ENCODE measurements at places on chromosomes 7 and 10.

GRCh38 chr7:108200326-108200725 is 70.2 kb upstream of the LAMB4 start:
- no peak for ATAC-seq

- no peak for ATAC-seq
These were observed 111.2 kb downstream of the GALNT11 start for GRCh38 chr7:152136686-152137085.

DNA sequence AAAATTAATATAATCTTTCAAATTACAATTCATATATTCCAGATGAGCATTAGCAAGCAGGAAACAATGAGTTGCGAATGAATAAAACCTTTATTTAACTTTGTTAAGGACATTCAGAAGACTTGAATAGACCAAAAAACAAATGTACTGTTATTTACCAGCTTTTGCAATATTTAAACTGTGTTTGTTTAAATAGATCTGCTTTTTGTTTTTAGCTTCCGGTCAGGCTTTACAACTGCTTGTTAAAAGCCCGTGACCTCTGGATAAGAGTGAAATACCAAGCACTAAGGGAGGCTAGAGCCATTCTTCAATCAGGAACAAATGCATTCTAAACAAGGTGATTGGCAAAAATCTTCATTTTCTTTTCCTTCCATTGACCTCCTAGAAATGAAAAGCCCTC is 184.9 kb upstream of the GNAI1 start:
- no peak for ATAC-seq

- ATAC-seq = no peak
These were observed 232.9 kb upstream of the GRB10 start for GRCh38 chr7:51015581-51015980.

- no peak for ATAC-seq
These were observed 16.0 kb downstream of the AFAP1L2 start for GRCh38 chr10:114388275-114388674.

GRCh38 chr10:116287906-116288501 is 15.0 kb upstream of the GFRA1 start:
- no peak for ATAC-seq

DNA sequence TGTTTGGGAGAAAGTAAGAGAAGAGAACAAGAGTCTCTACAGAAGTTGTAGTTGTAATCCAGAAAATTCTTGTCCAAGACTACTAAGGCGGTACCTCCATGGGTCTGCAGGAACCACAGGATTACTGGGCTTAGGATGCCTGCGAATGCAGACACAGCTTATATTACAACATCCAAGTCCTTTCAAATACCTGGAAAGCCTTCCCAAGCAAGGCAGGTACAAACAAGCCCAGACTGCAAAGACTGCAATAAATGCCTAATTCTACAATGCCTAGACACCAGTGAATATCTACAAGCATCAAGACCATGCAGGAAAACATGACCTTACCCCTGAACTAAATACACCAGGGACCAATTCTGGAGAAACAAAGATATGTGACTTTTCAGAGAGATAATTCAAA is 178.2 kb downstream of the ARL4A start:
- no peak for ATAC-seq

DNA sequence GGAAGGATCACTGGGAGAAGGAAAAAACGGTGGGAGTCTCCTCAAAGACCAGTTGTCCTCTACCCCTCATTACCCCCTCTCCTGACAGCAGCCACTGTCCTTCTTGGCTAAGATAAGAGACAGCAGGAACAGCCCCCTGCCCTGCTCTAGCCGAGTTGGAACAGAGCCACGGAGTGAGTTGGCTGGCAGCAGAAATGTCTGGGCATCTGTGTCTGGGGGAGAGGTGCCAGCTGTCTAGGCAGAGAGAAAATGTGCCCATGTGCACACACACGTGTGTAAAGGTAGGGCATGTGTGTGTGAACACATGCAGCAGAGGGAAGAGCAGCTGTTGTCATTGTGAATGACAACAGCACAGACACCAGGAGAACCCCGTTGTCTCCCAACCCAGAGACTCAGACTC is 9.4 kb upstream of the HILPDA start:
- ATAC-seq = no peak

GRCh38 chr10:31605861-31606525 is 287.0 kb downstream of the ZEB1 start:
- ATAC-seq = no peak

DNA sequence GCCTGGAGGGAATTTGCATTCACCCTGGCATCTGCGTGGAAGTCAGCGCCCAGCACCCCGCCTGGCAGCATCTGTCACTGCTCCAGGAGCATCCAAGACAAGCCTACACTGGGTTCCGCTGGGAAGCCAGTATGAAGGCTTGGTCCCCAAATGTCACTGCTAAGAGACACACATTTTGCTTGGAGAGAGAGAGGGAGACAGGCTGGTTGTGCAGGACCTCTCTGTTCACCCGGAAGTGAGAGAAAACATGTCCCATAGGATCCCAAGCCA is 119.5 kb downstream of the SEC23IP start:
- ATAC-seq = no peak

GRCh38 chr10:77763453-77764430 is 126.1 kb upstream of the KCNMA1 start:
- ATAC-seq = no peak

DNA sequence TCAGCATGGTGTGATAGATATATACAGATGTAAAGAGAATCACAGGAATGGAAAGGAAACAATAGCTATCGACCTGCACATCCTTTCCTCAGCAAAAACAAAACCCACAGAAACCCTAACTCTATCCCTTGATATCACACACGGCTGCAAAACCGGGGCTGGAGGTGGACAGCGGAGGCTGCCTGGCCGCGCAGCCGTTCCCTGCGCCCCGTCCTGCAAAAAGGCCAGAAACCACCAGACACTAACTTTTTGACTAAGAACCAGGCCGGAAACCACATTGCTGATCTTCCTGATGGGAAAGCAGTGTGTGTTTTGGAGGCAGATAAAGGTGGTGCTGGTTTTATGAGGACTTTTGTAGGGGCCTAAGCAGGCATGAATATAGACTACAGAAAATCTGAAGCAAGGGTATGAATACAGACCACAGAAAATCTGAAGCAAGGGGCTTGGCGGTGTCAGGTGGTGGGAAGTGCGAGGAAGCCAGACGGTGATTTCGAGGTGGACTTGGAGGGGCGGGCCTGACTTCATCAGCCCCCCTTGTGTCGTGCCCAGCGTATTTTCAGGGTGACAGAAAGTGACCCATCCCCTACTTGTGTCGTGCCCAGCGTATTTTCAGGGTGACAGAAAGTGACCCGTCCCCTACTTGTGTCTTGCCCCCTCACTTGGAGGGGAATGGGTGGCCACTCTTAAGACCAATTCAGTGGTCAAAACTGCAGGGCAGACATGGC is 123.3 kb downstream of the WDR37 start:
- no peak for ATAC-seq

DNA sequence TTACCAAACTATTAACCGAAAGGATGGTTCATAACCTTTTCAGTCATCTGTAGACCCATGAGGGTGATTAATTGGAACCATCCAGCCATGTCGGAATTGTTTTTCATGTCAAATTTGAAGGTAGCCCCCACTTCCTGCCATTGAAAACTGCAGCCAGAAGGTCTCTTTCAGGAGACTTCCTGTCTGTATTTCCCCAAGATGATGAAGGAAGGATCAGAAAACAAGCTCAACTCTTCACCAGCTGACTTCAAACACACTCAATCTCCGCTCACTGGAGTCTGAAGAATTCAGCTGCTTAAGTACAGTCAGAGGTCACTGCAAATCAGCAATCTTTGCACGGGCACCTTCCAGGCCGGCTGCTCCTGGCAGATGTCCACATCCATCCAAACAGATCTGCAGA is 291.7 kb upstream of the NPVF start:
- peak; percentile 35 for ATAC-seq

DNA sequence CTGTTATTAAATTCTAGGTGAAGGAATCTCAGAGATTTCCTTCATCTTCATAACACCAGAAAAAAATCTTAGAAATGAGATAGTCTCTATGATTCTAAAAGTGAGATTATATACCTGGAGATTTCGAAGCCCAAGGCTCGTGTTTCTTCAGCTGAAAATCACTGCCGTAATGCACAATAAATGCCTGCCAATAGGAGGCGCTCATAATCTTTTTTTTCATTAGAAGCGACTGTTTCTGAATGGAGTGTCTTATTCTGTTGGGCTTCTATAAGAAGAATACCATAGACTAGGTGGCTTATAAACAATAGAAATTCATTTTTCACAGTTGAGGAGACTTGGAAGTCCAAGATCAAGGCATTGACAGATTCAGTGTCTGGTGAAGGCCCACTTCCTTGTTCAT is 294.7 kb downstream of the PRKG1 start:
- ATAC-seq = no peak

GRCh38 chr10:111785921-111786320 is 397.6 kb downstream of the GPAM start:
- ATAC-seq = no peak

GRCh38 chr10:6114299-6114698 is 25.5 kb downstream of the RBM17 start:
- ATAC-seq = no peak

DNA sequence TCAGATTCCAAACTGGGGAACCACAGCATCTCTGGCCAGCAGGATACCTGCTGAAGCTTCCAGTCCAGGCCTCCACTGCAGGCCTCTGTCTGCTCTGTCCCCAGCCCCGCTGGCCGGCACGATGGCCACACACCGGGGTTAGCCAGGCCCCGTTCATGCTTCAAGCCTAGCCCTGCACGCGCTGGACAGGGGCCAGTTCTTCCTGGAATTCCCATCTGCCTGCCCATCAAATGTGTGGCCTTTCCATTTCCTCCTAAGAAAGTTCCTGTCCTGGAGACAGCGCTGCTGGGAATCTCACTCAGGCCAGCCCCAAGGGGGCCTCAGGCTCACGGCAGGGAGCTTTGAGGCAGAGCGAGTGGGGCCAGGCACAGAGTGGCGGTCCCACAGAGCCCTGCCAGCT is 18.0 kb downstream of the SH2B2 start:
- no peak for ATAC-seq

GRCh38 chr7:103714376-103714927 is 268.4 kb upstream of the SLC26A5 start:
- no peak for ATAC-seq

- ATAC-seq = no peak
These were observed 84.9 kb upstream of the INHBA start for GRCh38 chr7:41787651-41788350.

DNA sequence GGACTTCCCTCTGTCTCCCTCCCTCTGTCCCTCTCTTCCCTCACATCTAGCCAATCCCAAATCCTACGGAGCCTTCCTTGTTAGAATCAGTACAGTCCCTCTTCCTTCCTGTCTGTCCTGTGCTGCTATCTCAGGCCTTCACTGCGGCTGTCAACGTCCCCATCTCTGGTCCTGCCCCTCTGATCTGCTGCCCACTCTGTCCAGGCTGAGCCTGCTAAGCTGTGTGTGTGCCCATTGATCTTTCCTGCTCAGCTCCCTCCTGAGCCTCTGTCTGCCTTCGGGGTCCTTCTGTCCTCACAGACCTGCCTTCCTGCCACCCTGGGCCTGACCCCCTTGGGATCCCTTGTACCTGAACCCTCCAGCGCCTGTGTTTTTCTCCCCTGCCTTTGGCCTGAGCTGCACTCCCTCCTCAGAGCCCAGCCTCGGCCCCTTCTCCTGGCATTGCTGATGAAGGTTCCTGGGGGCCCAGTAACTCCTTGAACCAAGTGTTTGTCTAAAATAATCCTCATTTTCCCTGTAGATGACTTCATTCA is 182.1 kb upstream of the SHH start:
- ATAC-seq = no peak

DNA sequence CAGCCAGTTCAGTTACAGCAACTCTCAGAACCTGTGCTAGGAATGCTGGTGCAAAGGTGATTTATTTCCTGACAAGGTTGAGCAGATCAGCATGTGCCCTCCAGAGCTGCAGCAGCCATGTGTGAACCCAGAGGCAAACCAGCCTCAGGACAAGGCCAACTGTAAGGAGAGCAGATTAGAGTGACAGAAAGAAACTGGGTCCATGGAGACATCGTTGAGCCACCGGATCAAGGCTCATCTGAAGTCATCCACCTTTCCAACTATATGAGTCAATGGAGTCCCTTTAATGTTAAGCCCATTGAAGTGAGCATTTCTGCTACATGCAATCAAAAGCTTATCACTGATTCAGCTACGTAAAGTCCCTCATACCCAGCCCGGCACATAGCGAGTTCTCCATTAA is 26.4 kb downstream of the KCNMA1 start:
- ATAC-seq = no peak

- no peak for ATAC-seq
These were observed 175.3 kb upstream of the KLF14 start for GRCh38 chr7:130909161-130909836.

DNA sequence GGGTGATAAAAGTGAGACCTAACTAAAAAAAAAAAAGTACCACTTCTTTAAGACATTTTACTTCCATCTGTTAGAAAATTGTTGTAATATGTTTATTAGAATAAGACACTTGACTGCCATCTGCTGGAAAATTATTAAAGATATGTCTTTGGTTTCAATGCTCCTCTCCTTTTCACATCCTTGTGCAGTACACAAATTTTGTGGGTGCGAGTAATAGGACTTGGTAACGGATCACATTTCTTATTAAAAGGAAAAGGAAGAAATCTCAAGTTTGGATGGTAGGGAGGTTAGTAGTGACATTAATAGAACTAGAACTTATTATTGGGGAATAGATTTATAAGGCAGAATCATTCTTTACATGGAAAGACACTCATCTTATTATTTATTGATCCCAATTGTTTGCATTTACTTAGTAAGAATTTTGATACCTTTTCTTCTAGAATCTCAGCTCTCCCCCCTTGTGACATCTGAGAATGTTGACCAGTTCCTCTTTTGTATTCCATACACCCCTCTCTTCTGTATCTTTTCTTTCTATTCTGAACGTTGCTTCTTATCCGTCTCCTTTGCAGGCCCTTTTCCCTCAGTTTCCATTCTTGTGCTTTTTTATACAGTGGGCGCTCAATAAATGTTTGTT is 43.0 kb upstream of the RPA3 start:
- no peak for ATAC-seq

DNA sequence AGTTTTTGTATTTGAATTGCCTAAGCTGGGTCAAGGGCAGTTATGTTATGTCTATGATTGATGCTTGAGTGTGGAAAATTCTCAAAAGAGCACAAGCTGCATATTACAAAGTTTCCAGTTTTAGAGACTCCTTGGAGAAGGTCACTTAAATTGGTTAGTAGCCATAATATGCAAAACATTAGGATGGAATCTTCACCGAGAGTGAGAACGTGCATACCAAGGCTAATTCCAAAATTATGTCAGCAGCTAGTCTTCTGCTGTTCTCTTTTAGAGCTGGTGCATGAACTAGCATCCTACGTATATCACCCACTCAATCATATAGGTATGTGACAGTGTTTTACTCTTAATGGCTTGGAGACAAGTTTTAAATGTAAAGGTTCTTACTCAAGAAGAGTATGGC is 49.2 kb downstream of the MKX start:
- ATAC-seq = no peak

- peak; percentile 10 for ATAC-seq
These were observed 519 bp downstream of the ITGB8 start for GRCh38 chr7:20330928-20331909.

DNA sequence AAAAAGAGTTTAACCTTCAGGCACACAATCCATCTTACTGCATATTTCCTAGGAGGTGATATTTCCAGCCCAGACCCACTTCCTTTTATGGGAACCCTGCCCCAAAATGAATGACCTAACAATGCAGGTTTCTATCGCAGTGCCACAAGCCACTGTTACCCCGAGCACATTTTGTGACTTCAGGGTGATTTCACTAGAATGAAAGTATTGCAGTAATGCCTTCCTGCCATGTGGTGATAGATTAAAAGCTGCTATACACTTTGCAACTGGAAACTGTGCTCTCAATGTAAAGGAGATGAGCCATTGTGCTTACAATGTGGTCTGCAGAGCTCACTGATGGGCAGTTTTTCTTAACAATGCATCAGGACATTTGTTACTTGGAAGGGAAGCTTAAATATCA is 90.5 kb upstream of the RSU1 start:
- no peak for ATAC-seq

Measured in activated CD4-positive, CD25-positive, alpha-beta regulatory T cell treated with anti-CD3 and anti-CD28 coated beads, Interleukin-2, amount 50 U/mL, for 24 hours (primary cell).